Effector memory CD4-positive, alpha-beta T cell (primary cell): ENCODE measurements at places on chromosomes 11 and 22.

DNA sequence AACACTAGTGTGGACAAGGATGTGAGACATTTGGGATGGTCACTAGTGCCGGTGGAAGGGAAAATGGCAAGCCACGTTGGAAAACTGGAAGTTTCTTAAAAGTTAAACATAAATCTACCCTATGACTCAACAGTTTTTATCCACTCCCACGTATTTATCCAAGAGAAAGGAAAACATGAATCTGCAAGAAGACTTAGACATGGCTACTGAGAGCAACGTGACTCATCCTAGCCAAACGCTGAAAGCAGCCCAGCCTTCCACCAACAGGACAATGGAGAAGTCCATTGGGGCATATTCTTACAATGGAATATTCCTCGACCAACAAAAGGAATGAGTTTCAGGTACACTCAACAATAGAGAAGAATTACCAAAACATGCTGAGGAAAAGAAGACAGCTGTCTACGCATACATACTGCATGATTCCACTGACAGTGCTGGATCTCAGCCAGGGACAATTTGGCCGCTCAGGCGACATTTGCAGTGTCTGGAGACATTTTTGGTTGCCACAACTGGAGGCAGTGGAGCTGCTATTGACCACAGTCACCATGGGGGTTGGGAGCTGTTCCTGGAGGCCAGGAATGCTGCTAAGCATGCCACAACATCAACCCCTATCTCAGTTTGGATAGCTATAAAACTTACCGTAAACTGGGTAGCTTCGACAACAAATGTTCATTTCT, 21.2 kb downstream of the SYT13 start:
- DNase-seq: no peak

DNA sequence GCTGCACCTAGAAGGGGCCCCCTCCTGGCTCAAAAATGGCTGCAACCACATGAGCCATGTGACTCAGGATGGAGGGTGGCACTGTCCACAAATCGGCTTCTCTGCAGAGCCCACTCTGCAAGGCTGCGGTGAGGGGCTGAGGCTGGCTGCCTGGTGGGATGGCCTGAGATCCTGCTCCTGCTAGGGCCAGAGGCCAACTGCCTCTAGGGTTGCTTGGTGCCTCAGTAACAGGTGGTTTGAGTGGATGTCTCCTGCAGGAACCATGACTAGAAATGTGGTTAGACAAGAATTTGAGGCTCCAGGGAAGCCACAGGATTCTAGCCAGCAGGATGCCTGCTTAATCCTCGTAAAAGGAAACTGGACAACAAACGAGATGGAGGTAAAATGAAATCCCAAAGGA, 17.1 kb downstream of the PATZ1 start:
- no peak for DNase-seq

DNA sequence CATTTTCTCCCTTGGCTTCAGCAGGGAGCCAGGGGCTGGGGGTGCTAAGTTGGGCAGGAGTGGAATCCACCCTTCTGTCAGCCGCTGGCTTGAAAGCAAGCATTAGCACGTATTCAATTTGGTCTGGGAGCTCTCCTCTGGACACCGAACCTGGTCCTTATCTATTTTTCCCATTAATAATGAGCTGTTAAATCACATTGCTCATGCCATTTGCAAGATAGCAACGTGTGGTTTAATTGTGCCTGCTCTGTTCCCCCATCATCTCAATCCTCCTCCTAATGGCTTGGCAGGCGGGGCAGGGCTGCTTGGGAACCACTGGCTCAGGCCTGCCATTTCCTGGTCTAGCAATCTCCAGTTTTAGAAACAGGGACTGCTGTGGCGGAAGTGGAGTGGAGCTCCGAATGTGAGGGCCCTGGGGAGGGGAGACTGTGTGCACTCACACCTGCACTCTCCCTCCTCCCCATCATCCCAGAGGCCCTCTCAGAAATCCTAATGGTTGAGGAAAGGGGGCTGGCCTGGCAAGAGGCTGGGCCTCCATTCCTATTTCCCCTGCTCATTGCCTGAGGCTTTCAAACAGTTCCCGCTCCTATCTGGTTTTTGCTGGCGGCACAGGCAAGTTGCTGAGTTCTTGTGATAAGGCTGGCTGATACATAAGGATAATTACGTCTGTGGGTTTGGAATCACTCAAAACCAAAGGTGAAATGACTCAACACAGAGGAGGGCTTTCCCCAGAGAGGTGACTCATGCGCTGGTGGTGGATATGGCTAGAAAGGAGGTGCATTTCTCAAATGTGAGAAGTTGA, 201.2 kb upstream of the E2F8 start:
- DNase-seq: no peak

- DNase-seq: no peak
Measured at GRCh38 chr22:45398214-45398613, 15.2 kb downstream of the SMC1B start.

DNA sequence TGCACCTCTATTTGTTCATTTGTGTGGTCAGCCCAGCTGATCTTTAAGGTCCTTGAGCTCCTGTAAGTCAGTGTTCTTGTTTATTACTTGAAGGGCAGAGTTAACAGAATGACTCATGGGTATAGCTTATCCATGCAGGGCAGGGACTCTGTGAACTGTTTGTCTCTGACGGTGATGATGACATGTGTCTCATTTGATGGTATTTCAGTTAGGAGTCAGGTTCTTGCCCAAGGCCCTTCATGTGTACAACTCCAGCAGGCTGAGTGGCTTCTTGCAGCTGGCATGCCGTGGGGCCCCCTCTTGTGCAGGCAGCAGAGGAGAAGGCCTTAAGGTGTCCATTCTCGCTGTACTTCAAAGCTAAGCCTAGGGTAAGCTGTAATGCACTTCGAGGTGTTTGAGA, 165.1 kb downstream of the DBX1 start:
- no peak for DNase-seq

- DNase-seq: no peak
Measured at GRCh38 chr11:63769714-63770455, 1.3 kb upstream of the ZFTA start.

DNA sequence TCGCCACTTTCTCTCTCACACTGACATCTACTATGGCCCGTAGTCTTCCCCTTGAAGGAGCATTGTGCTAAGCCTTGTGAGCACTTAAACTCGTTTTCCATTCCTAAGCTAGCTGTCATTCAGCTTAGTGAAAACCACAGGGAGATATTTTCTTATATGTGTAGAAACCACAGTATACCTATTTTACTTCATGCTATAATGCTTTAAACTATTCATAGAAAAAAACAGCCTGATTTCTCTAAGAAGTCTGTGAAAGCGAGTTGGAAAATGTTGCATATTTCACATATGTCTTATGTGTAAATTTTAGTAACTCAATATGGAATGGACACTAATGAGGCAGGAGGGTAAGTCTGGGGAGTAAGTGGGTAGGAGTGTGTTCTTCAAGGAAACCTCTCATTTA, 194.3 kb upstream of the CTSC start:
- no peak for DNase-seq

- no peak for DNase-seq
Measured at GRCh38 chr11:27370374-27370773, 7.4 kb upstream of the CCDC34 start.

DNA sequence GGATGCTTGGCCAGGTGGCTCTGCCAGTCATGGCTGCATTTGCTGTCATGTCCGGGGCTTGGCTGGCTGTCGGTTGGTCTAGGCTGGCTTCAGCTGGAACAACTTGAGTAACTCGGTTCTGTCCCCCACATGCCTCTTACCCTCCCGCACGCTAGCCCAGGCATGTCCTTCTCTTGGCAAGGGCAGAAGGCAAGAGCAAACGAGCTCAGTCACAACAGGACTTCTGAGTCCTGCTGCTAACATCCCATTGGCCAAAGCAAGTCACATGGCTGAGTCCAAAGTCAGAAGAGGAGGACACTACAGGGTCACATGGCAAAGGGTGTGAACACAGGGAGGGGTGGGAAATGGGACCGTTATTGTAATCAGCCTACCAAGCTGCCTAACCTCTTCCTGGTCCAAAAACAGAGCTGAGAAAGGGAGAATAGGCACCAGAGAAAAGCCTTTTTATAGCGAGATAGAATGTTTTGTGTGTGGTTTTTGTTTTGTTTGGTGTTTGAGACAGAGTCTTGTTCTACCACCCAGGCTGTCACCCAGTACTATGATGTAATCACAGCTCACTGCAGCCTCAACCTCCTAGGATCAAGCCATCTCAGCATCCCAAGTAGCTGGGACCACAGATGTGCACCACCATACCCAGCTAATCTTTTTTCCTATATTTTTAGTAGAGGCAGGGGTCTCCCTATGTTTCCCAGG, 81.9 kb downstream of the MN1 start:
- no peak for DNase-seq

DNA sequence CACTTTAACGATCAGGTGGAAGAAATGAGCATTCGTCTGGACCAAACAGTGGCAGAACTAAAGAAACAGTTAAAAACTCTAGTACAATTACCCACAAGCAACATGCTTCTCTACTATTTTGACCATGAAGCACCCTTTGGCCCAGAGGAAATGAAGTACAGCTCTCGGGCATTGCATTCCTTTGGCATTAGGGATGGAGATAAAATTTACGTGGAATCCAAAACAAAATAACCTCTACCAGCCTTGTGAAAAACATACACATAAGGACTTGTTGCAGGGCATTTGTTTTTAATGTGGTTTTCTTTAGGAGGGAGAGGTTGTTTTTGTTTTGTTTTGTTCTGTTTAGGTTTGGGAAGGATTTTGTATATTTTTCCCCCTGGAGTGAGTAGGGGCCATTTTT, 14.2 kb upstream of the TECTA start:
- DNase-seq: no peak

GRCh38 chr22:32411402-32411801, 645 bp downstream of the RTCB start:
- no peak for DNase-seq

GRCh38 chr11:66766681-66767080, 37.7 kb upstream of the SPTBN2 start:
- no peak for DNase-seq

DNA sequence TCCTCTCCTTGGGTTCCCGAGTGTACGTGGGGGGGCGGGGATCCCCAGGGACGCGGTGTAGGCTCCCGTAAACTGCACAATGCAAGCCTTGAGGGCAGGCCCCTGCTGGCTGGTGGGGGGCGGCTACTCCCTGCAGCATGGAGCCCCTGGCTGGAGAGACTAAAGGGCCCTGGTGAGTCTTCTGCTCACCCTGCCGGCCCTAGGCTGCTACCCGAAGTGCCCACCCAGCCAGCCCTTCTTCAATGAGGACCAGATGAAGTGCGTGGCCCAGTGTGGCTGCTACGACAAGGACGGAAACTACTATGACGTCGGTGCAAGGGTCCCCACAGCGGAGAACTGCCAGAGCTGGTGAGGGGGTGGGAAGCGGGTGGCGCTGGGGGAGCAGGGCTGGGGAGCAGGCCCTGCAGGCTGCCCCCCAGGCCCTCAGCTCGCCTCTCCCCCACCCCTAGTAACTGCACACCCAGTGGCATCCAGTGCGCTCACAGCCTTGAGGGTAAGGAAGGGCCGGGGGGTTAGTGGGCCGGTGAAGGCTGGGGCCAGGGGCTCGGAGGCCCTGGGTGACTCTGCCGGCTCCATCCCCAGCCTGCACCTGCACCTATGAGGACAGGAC, 16.8 kb downstream of the MUC5B start:
- DNase-seq: no peak

DNA sequence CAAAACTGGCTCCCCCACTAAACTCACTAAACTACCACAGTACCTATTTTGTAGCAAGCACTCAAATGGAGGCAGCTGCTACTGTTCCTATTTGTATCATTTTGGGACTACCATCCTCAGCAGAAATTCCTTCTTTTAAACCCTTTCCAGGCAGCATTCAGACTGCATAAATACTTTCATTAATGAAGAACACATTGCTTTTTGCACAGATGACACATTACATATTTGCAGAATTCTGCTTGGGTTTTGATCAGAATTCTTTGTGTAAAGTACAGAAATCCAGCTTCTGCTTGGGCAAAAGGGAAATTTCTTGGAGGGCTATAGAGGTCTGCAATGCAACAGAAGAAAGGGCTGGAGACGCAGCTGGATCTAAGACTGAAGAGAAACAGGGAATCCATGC, 24.2 kb downstream of the RBX1 start:
- DNase-seq: no peak

DNA sequence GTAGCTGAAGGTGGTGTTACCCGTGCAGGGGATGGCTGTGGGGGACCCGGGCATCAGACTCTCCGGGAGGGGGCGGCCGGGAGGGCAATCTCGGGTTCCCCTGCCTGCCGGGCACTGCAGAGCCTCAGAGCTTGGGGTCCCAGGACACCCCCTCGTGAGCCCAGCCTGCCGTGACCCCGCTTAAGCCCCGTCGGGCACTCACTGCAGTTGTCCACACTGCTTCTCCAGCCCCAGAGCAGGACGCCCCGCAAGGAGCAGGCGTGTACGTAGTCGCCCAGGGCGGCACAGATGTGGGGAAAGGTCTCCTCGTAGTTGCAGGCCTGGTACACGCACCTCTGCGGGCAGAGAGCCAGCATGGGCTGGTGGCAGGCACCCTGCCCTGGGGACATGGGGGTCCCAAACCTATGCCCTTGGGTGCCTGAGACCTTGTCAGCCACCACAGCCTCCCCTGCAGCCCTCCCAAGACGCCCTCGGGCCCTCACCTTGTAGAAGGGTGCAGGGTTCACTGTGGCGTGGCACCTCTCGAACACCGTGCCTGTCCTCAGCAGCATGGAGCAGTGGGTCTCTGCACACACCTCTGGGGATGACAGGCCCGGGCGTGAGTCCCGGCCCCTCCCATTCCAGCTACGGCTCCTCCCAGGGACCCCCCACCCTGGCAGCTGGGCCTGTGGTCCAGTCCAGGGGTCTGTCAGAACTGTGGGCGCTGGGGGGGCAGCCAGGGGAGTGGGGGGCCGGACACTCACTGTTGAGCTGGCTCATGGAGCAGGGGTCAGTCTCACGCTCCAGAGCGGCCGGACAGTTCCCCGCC, 8.8 kb downstream of the MUC6 start:
- no peak for DNase-seq

DNA sequence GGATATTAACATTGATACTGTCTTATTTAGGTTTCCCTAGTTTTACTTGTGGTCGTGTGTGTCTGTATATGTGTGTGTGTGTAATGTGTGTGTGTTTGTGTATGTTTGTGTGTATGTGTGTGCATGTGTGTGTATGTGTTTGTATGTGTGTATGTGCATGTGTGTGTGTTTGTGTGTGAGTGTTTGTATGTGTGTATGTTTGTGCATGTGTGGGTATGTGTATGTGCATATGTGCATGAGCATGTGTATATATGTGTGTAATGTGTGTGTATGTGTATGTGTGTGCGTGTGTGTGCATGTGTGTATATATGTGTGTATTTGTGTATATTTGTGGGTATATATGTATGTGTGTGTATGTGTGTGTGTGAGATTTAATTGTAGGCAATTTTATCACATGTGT, 17.3 kb upstream of the DNAL4 start:
- DNase-seq: no peak

- no peak for DNase-seq
Measured at GRCh38 chr11:2588809-2589537, 110.8 kb downstream of the KCNQ1OT1 start.

DNA sequence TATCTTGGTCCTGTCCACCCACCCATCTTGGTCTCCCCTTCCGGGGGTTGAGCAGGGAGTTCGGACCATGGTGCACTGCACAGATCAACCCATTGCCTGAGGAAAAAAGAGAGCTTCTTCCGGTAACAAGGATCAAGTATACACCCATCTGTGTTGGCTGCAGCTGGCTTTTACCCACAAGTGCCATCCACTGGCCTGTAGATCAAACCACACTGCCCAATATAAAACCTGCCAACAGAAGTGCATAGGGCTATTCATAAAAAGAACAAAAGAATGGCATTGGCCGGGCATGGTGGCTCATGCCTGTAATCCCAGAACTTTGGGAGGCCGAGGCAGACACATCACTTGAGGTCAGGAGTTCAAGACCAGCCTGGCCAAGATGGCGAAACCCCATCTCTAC, 94.5 kb downstream of the ZC3H12C start:
- no peak for DNase-seq
